ENCODE measurements at places on chromosomes 1 and 21. TPM values are rescaled to one million over a fixed set of nuclear protein-coding genes. Genes with fewer than 3 reads are reported as not detected.
A peak's percentile ranks its signal among the peaks of the same experiment; 100 is the strongest.

DNA sequence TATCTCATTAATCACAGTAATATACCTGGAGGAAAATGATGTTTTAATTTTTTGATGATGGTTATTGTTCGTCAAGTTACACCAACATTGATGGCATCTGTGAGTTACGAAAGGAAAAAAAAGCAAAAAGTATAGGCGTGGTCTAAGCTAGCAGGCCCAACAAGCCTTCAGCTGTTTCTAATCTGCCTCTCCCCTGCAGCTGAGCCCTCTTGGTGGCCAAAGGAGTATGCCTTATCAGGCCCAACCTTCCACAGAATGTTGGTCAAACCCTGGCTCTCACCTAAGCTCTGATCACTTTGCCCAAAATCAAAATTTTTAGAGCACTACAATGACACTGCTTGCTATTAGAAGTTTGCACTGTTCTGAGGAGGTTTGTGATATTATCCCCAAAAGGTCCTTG is 4.9 kb downstream of the C1orf105 start:
- no peak for DNase-seq
- no peaks in the 10 kb centered on the region for H3K36me3 ChIP-seq
- no peaks in the 10 kb centered on the region for H3K4me1 ChIP-seq
- no peak overlapping the region for H3K4me3 ChIP-seq
- H3K27ac ChIP-seq = no peak overlapping the region
- H3K27me3 ChIP-seq = no peaks in the 10 kb centered on the region

The UBASH3A gene
- total RNA-seq = 14.0 TPM

DNA sequence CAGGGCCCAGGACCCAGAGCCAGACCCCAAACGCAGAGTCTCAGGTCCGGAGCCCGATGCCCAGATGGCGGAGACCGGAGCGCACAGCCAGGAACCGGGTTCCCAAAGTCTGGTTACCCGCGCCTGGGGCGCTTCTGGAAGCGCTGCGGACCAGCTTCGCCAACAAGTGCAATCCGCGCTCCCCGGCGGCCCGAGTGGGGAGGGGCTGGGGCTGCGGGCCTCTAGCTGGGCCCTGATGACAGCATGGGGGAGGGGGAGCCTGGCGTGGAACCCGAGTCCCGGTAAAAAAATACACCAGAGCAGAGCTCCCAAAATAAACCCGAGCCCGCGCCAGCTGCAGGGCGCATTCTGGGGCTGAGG is 494 bp downstream of the NT5C1A start:
- peak overlapping the region; percentile 38 for H3K4me3 ChIP-seq
- H3K27me3 ChIP-seq = peaks cover 15% of the 10 kb centered on the region
- H3K4me1 ChIP-seq = no peaks in the 10 kb centered on the region
- no peaks in the 10 kb centered on the region for H3K36me3 ChIP-seq

The VANGL2 gene
- total RNA-seq = 2.1 TPM

The MYOG gene
- not detected for total RNA-seq

Data from Peyer's patch (tissue), 4 donors.